ENCODE measurements at places on chromosomes 1 and 21. TPM values are rescaled to one million over a fixed set of nuclear protein-coding genes. Genes with fewer than 3 reads are reported as not detected.

DNA sequence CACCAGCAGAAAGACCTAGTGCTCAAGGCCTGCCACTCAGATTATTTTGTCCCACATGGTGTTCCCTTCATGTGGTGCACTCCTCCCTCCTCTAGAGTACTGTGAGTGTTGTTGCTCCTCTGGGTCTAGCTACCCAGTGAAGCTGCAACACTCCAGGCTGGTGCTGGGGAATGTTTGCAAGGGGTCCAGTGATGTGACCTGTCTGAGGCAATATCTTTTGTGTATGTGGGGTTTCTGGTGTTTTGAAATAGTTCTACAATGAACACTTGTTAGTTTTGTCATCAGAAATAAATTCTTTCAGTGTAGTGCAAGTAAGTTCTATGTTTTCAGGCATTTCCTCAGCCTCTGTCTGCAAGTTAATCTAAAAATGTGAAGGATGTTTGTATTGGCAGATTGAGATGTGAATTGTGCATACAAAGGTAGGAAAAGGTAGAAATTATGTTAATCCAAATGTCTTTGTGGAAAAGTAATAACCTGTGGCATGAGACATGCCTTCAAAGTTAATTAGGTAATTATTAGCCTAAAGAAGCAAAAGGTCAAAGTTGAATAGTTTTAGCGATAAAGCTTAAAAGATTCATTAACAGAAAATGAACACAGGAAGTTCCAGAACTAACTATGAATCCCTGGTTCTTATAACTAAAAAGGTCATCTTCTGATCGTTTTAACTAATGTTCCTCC is 616.8 kb downstream of the LTN1 start:
- no peaks in the 10 kb centered on the region for H3K4me1 ChIP-seq
- no peak overlapping the region for H3K27ac ChIP-seq
- H3K36me3 ChIP-seq, result no peaks in the 10 kb centered on the region
- H3K4me3 ChIP-seq, result no peak overlapping the region

GRCh38 chr1:154145986-154146385 is 8.9 kb downstream of the NUP210L start:
- H3K36me3 ChIP-seq, result no peaks in the 10 kb centered on the region
- no peaks in the 10 kb centered on the region for H3K4me1 ChIP-seq
- H3K27ac ChIP-seq, result no peak overlapping the region
- H3K27me3 ChIP-seq, result no peaks in the 10 kb centered on the region
- peak; percentile 34 for DNase-seq
- no peak overlapping the region for H3K4me3 ChIP-seq

GRCh38 chr1:15308135-15308534 is 61.1 kb downstream of the FHAD1 start:
- DNase-seq, result no peak
- H3K27me3 ChIP-seq, result no peaks in the 10 kb centered on the region
- H3K4me3 ChIP-seq, result no peak overlapping the region
- no peaks in the 10 kb centered on the region for H3K4me1 ChIP-seq

GRCh38 chr1:10074059-10074851 is 41.5 kb downstream of the UBE4B start:
- H3K4me1 ChIP-seq, result peaks cover 19% of the 10 kb centered on the region
- peak overlapping the region; percentile 78 for H3K27ac ChIP-seq
- H3K36me3 ChIP-seq, result no peaks in the 10 kb centered on the region

GRCh38 chr1:50977575-50978143 is 7.6 kb downstream of the CDKN2C start:
- no peaks in the 10 kb centered on the region for H3K36me3 ChIP-seq
- H3K4me3 ChIP-seq, result peak overlapping the region; percentile 85
- no peaks in the 10 kb centered on the region for H3K27me3 ChIP-seq
- peak; percentile 47 for DNase-seq

GRCh38 chr1:67211589-67212563 is 45.6 kb downstream of the IL23R start:
- H3K4me1 ChIP-seq, result no peaks in the 10 kb centered on the region
- no peak overlapping the region for H3K27ac ChIP-seq
- peak; percentile 62 for DNase-seq
- no peaks in the 10 kb centered on the region for H3K27me3 ChIP-seq

DNA sequence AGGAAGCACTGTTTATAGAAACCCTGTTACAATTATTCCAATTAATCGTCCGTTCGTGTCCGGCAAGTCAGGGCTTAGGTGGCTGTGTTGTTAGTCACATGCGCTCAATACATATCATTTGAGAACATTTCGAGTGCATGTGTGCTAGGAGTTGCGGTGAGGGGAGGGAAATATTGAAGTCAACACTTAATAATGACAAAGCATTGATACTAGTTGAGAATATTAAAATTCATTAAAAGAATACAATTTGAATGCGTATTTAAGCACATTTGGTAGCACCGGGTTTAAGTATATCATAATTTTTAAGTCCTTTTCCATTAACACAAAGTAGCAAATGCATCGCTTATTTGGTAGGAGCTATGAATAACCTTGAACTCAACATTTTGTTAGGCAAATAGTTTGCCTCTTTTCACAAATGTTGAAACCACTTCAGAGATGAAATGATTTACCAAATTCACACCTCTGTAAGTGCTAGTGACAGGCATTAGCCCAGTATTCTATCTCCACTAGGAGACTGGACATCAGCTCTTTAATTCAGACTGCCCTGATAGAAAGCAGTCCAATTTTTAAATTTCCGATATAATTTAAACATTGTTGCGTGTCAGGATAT is 1.1 kb upstream of the SERBP1 start:
- H3K4me3 ChIP-seq, result peak overlapping the region; percentile 93
- H3K27me3 ChIP-seq, result no peaks in the 10 kb centered on the region
- H3K4me1 ChIP-seq, result peaks cover 16% of the 10 kb centered on the region
- peaks cover 21% of the 10 kb centered on the region for H3K36me3 ChIP-seq
- DNase-seq, result no peak

DNA sequence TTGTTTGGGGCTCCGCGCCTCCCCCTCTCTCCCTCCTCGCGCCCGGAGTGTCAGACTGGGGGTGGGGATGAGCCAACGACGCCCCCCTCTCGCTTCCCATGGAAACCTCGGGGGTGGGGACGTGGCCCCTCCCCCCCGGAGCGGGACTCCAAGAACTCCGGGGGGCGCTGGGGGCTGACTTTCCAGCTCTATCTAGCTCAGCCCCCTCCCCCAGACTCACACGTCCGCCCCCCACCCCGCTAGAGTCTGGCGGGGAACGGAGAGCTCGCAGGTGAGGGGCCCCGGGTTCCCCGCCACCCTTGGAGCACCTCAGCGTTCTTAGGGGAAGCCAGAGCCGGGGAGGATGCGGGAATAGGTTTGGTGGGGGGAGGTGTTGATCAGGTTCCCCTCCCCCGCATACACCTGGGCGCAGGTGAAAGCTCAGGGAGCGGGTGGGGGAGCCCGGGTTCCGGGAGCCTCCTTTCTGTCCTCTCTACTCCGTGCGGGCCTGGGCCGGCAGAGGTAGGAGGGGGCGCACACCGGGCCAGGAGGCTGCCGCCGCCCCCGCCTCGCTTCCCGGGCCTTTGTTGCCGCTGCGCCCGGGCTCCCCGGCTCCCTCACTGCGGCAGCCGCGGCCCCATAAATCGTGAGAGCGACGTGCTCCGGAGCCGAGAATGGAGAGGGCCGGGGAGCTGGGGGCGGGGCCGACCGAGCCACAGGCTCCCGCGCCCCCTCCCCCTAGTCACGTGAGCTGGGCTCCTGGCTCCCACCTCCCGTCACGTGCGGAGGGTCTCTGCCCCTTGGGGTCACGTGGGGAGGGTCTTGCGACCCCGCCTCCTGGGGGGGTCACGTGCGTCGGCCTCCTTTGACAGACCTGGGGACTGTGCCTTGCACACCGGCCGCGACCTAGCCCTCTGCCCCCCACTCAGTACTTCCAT is 1.9 kb downstream of the EFNA3 start:
- H3K4me1 ChIP-seq, result peaks cover 69% of the 10 kb centered on the region
- peaks cover 44% of the 10 kb centered on the region for H3K27me3 ChIP-seq
- H3K4me3 ChIP-seq, result peak overlapping the region; percentile 71
- DNase-seq, result peak; percentile 30

DNA sequence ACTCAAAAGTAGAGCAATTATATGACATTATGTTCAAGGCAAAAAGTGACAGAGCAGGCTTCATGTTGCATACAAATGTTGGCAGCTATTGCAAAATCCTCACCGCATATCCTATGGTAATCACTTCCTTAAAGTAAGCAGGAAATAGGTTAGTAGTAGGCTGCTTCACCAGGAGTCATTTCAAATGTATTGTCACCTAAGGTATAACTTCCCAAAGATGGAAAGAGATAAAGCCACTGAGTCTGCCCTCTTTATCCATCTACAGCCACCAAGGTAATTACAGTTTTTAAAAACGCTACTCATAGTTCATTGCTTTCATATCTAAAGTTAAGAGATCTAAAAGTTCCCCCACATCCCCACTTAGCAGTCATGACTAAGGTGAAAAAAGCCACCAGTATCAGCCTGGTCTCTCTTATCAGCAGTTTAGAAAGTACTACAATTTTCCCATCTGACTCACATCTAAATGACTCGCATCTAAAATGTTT is 31.6 kb upstream of the UBE2U start:
- H3K36me3 ChIP-seq, result no peaks in the 10 kb centered on the region
- peaks cover 31% of the 10 kb centered on the region for H3K4me1 ChIP-seq
- no peaks in the 10 kb centered on the region for H3K27me3 ChIP-seq
- peak overlapping the region; percentile 34 for H3K4me3 ChIP-seq
- peak overlapping the region; percentile 92 for H3K27ac ChIP-seq

DNA sequence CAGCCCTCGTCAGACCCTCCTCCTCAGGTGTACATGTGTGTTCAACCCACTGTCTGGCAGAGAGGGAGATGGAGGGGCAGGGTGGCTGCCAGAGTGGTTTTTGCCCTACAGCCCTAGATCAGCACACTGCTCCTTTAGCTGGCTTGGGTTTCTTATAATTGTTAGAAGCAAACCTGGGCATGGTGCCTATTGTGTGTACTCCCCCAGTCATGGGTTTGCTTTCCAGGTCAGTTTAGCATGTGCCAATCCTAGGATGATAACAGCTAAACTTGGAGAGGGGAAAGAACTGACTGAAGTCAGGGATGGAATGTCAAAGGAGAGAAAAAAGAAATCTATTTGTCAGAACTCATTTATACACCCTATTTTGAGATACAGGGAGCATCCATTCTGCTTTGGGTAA is 63.3 kb downstream of the UCK2 start:
- H3K36me3 ChIP-seq, result peaks cover 45% of the 10 kb centered on the region
- peaks cover 25% of the 10 kb centered on the region for H3K4me1 ChIP-seq
- DNase-seq, result no peak
- H3K27me3 ChIP-seq, result no peaks in the 10 kb centered on the region

DNA sequence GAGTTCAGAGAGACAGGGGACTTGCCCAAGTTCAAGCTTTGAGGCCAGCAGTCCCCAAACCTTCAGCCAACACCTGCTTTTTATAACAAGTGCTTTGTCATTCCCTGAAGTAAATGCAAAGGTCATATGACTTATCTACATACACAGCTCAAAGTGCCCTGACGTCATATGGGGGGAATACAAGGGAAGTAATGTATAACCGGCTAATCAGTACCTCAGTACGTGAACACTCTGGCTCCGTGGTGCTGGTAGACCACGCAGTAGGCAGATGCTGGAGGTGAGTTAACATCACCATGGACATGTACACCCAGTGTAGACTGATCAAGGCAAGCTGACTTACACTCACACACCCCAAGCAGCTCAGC is 60.0 kb downstream of the BACE2 start:
- DNase-seq, result no peak
- H3K27me3 ChIP-seq, result no peaks in the 10 kb centered on the region
- no peaks in the 10 kb centered on the region for H3K4me1 ChIP-seq
- no peak overlapping the region for H3K4me3 ChIP-seq
- peaks cover 8% of the 10 kb centered on the region for H3K36me3 ChIP-seq

- peak; percentile 16 for DNase-seq
- peak overlapping the region; percentile 71 for H3K4me3 ChIP-seq
- peaks cover 10% of the 10 kb centered on the region for H3K4me1 ChIP-seq
- no peaks in the 10 kb centered on the region for H3K36me3 ChIP-seq
- no peaks in the 10 kb centered on the region for H3K27me3 ChIP-seq
Measured at GRCh38 chr1:164561007-164561406, 2.0 kb downstream of the PBX1 start.

- peaks cover 8% of the 10 kb centered on the region for H3K4me1 ChIP-seq
- DNase-seq, result no peak
- no peaks in the 10 kb centered on the region for H3K27me3 ChIP-seq
Measured at GRCh38 chr1:63368131-63368530, 704 bp downstream of the ALG6 start.

- H3K4me3 ChIP-seq, result no peak overlapping the region
- peak; percentile 61 for DNase-seq
- no peak overlapping the region for H3K27ac ChIP-seq
- H3K36me3 ChIP-seq, result no peaks in the 10 kb centered on the region
Measured at GRCh38 chr21:35375115-35375514, 326.0 kb upstream of the RUNX1 start.

DNA sequence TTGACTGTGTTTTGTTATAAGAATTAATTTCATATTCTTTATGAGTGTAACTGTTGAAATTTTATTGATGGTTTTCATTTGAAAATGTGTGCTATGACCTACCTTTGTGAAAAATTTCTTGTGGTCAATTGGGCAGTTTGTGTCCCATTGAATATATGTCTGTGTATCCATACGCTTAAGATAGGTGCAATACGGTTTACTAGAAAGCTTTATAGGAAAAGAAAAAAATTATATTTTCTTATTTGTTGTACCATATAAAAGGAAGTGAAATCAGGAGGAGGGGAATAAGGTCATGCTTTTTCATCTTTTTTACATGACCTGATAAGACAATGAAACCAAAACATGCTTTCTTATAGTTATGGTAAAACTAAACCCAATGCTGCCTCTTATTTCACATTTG is 807.7 kb downstream of the USP25 start:
- no peaks in the 10 kb centered on the region for H3K27me3 ChIP-seq
- no peaks in the 10 kb centered on the region for H3K4me1 ChIP-seq
- peak overlapping the region; percentile 65 for H3K4me3 ChIP-seq
- DNase-seq, result no peak
- no peaks in the 10 kb centered on the region for H3K36me3 ChIP-seq

GRCh38 chr1:229124520-229125124 is 146.3 kb upstream of the RAB4A start:
- H3K36me3 ChIP-seq, result no peaks in the 10 kb centered on the region
- DNase-seq, result no peak
- H3K27me3 ChIP-seq, result peaks cover 71% of the 10 kb centered on the region
- H3K4me3 ChIP-seq, result no peak overlapping the region
- H3K4me1 ChIP-seq, result no peaks in the 10 kb centered on the region

KLHDC7A gene
- total RNA-seq, result not detected

HSD3B2 gene
- not detected for total RNA-seq

SF3B4 gene
- total RNA-seq, result 28.1 TPM

EFNA3 gene
- total RNA-seq, result 23.5 TPM

CDK18 gene
- total RNA-seq, result 16.4 TPM
